Heart left ventricle (tissue), 16 donors: ENCODE measurements at places on chromosomes 6 and 20.

DNA sequence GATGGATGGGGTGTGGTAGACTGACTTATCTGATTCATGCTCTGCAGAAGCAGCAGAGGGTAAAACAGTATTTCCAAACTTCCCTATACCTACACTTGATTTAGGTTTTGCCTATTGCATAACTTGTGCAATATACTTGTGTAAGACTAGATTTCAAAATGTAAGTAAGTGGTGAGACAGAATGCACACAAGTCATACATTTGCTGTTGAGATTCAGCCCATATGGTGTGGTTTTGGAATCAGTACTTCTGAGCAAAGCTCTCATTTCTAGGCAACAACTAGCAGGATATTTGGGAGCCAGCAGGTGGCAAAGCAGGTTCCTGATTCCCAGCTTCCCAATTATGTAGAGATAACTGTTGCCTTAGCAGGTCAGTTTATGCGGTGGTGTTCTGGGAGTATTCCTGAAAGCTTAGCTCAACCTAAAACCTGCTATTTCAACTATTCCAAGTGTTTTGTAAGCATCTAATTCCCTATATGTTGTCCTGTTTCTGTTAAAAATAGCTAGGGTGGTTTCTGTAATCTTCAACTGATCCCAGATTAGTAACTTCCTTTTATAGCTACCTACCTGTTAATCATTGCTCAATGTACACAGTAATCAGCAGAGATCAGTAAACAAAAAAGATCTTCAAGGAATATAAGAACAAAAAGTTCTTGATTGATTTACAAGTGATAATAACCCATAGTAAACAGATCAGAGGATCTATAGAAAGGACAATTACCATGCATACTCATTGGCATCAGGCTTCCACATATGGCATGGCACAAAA, 8.5 kb upstream of the FABP7 start:
- H3K36me3 ChIP-seq: no peaks in the 10 kb centered on the region
- no peak overlapping the region for H3K4me3 ChIP-seq
- no peaks in the 10 kb centered on the region for H3K4me1 ChIP-seq
- no peak for DNase-seq
- H3K27ac ChIP-seq: no peak overlapping the region
- H3K27me3 ChIP-seq: peaks cover 18% of the 10 kb centered on the region

DNA sequence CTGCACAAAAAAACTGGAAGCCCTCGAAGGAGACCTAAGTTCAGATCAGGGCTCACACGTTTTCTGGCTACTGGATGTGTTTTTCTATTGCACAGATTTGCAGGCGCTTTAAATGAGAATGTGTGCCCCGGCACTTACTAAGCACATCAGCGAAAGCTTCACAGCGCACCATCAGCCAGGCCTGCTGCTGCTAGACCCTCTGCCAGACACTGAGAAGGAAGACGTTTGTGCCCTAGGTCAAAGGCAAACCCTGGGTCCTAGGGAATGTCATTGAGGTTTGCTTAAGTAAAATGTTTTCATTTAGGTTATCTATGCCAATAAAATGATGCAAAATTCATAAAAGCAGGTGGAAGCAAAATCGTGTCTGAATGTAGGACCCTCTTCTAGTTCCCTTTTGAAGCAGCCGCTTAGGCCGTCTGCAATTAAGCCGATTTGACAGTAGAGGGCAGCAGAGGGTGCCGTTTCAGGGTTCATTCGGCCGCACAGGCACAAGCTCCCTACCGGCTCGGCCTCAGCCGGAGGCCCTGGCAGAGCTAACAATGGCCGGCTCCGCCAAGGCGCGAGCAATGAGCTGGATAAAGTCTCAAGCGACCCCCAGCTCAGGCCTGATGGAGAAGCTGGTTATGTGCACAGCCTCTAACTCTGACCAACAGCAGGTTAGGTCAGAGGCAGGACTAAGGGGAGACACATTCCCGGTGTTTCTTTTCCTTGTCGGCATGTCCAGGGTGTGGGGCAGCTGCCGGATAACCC, 107.2 kb upstream of the FOXA2 start:
- no peaks in the 10 kb centered on the region for H3K36me3 ChIP-seq
- H3K27ac ChIP-seq: peak overlapping the region; percentile 49
- peaks cover 14% of the 10 kb centered on the region for H3K4me1 ChIP-seq
- H3K27me3 ChIP-seq: no peaks in the 10 kb centered on the region

DNA sequence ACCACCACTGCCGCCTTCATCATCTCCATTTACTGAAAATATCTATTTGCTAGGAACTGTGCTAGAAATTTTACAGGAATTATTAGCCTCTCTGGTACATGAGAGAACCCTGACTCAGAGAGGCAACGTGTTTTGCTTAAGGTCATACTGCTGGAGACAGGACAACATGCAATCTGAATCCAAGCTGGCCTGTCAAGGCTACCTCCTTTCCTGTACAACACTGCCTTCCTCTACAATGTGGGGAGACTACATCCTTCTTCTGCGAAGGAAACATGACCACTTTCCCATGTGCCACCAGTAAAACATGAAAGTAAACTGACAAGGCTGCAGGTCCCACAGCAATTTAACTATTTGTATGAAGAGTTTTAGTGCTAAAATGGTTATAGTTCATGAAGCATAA, 200.9 kb downstream of the BACH2 start:
- H3K4me1 ChIP-seq: peaks cover 29% of the 10 kb centered on the region
- no peaks in the 10 kb centered on the region for H3K36me3 ChIP-seq
- DNase-seq: no peak
- no peak overlapping the region for H3K4me3 ChIP-seq
- no peak overlapping the region for H3K27ac ChIP-seq

GRCh38 chr6:30102414-30102969, 10.4 kb downstream of the TRIM31 start:
- H3K27me3 ChIP-seq: peaks cover 49% of the 10 kb centered on the region
- no peaks in the 10 kb centered on the region for H3K36me3 ChIP-seq
- peak overlapping the region; percentile 51 for H3K4me3 ChIP-seq
- no peak for DNase-seq
- H3K4me1 ChIP-seq: peaks cover 38% of the 10 kb centered on the region
- H3K27ac ChIP-seq: peak overlapping the region; percentile 81

DNA sequence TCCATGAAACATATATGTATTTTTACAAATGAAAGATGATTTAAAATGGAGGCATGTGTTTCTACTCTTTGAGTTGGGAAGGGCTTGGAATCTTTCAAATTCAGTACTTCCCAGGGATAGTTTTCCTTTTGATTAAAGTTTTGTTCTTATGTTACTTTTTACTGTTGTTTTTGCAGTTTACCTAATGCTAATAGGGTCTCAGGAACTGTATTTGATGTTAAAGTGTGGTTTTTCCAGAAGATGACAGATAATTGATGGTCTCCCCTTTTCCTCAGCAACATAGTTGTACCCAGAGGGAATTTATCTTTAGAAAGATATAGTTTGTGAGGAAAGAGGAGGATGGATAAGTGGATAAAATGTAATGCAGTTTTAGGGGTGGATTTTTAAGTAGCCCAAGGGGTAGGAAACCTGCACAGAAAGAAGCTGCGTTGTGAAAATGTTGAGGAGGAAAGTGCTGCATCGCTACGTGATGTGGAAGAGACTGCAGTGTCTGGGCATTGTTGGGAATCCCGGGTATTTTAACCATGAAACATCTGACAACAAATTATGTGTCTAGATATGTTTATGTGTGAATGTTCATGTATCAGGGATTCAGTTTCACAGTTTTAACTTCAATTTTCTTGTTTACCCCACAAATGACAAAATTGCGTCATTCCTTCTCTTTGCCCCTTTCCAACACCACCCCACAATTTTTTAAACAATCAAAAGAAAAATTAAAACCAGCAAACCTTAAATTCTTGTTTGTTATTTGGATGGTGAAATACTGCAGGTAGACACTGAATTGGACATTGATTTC, 42.3 kb downstream of the GNAS start:
- H3K4me1 ChIP-seq: peaks cover 77% of the 10 kb centered on the region
- no peak overlapping the region for H3K4me3 ChIP-seq
- DNase-seq: no peak
- H3K36me3 ChIP-seq: no peaks in the 10 kb centered on the region

GRCh38 chr6:24673625-24674024, 6.7 kb downstream of the ACOT13 start:
- no peaks in the 10 kb centered on the region for H3K27me3 ChIP-seq
- no peaks in the 10 kb centered on the region for H3K36me3 ChIP-seq
- DNase-seq: no peak
- H3K4me3 ChIP-seq: no peak overlapping the region

GRCh38 chr20:51284176-51284575, 258.3 kb downstream of the NFATC2 start:
- no peaks in the 10 kb centered on the region for H3K36me3 ChIP-seq
- H3K4me1 ChIP-seq: no peaks in the 10 kb centered on the region
- no peaks in the 10 kb centered on the region for H3K27me3 ChIP-seq
- no peak for DNase-seq
- no peak overlapping the region for H3K4me3 ChIP-seq

DNA sequence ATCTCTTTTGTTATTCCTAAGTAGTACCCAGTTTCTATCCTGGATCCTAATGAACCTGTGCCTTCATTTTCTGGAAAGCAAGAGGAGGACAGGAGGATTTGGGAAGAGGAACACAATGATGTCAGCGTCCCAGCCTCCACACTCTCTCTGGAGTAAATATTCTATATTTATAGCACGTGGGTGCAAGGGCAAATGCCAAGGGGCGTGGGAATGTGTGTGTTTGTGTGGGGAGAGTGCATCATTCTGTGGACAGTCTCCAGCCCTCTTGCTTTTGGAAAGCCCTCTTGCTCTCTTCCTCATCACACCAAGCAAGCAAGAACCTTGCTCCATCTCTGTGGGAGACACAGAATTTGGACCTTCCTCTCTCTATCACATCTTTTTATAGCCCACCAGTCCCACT, 103.2 kb upstream of the EMILIN3 start:
- H3K27ac ChIP-seq: peak overlapping the region; percentile 88
- peak; percentile 67 for DNase-seq
- peaks cover 8% of the 10 kb centered on the region for H3K4me1 ChIP-seq
- H3K27me3 ChIP-seq: no peaks in the 10 kb centered on the region
- H3K4me3 ChIP-seq: no peak overlapping the region

GRCh38 chr6:39061182-39061581, 12.6 kb downstream of the GLP1R start:
- H3K27me3 ChIP-seq: peaks cover 4% of the 10 kb centered on the region
- H3K36me3 ChIP-seq: no peaks in the 10 kb centered on the region
- no peak overlapping the region for H3K4me3 ChIP-seq
- H3K4me1 ChIP-seq: no peaks in the 10 kb centered on the region
- DNase-seq: no peak

GRCh38 chr6:14108571-14109410, 8.8 kb upstream of the CD83 start:
- no peak overlapping the region for H3K4me3 ChIP-seq
- no peaks in the 10 kb centered on the region for H3K36me3 ChIP-seq
- no peaks in the 10 kb centered on the region for H3K4me1 ChIP-seq
- no peak overlapping the region for H3K27ac ChIP-seq
- H3K27me3 ChIP-seq: no peaks in the 10 kb centered on the region
- DNase-seq: no peak

DNA sequence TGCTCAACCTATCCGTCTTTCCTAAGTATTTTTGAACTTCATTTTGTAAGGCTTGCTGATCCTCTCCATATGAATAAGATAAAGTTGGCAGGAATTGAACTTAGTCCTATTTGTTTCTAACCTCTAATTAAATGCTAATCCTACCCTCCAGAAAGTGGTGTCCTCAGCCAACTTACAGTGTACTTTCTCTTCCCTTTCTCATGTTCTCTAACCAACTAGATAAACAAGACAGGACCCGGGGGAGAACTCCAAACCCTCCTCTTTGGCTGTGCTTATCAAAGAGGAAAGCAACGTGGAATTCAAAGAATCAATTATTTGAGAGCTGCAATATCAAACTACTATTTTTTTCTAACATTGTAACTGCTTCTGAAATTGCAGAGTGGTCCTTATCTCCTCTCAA, 56.5 kb upstream of the NRSN1 start:
- no peaks in the 10 kb centered on the region for H3K4me1 ChIP-seq
- H3K27ac ChIP-seq: no peak overlapping the region
- no peak overlapping the region for H3K4me3 ChIP-seq
- no peak for DNase-seq
- no peaks in the 10 kb centered on the region for H3K36me3 ChIP-seq

GRCh38 chr6:142058551-142059290, 74.0 kb upstream of the GJE1 start:
- H3K27ac ChIP-seq: no peak overlapping the region
- no peaks in the 10 kb centered on the region for H3K36me3 ChIP-seq
- DNase-seq: no peak
- H3K27me3 ChIP-seq: no peaks in the 10 kb centered on the region

DNA sequence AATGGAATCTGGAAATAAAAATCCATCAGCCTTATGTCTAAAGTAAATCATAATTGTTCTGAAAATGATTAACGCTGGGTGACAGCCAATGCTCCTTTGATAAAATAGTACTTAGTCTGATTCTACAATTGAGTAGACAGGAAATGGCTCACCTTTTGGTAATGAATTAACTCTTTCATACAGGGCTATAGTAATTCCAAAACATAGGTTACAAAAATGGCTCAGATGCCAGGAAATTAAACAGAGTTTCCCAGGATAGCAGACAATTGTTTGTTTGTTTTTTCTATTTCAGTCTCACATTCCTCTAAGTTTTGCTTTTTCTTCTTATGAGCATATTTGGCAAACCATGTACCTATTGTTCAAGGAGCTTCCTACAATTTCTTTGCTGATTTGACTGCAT, 257.2 kb upstream of the EPHA7 start:
- no peaks in the 10 kb centered on the region for H3K36me3 ChIP-seq
- H3K4me1 ChIP-seq: no peaks in the 10 kb centered on the region
- H3K4me3 ChIP-seq: no peak overlapping the region
- H3K27me3 ChIP-seq: no peaks in the 10 kb centered on the region
- no peak for DNase-seq

DNA sequence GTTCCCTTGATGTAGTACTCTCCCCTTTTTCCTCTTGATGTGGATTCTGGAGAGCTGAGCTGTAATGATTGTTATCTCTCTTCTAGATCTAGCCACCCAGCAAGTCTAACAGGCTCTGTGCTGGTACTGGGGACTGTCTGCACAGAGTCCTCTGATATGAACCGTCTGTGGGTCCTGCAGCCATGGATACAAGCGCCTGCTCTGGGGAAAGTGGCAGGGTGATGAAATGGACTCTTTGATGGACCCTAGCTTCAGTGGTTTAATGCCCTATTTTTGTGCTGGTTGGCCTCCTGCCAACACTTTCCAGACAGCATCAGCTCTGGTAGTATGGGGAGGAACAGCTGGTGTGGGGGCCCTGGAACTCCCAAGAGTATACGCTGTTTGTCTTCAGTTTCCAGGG, 216.3 kb downstream of the ADGRG6 start:
- no peak overlapping the region for H3K4me3 ChIP-seq
- H3K27ac ChIP-seq: no peak overlapping the region
- H3K36me3 ChIP-seq: no peaks in the 10 kb centered on the region

DNA sequence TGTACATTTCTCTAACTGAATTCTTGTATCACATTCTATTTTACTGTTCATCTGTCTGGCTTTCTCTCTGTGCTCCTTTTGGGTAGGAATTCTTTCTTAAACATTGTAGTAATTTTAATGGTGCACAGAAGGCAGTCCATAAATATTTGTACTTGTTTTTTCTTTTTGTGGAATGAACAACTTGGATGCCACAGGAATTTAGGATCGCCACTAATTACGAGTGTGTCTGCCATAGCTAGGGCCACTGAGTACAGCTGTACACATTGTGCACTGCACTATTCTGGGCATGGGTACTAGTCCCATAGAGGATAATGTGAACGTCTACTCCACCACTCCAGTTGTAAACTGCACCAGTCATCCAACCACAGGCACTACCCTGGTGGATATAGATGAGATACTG, 39.3 kb upstream of the TMEM200A start:
- H3K27me3 ChIP-seq: no peaks in the 10 kb centered on the region
- H3K4me1 ChIP-seq: no peaks in the 10 kb centered on the region
- no peaks in the 10 kb centered on the region for H3K36me3 ChIP-seq
- H3K4me3 ChIP-seq: no peak overlapping the region
- no peak overlapping the region for H3K27ac ChIP-seq

GRCh38 chr6:5871296-5871695, 135.4 kb downstream of the NRN1 start:
- no peak overlapping the region for H3K4me3 ChIP-seq
- DNase-seq: no peak
- no peak overlapping the region for H3K27ac ChIP-seq
- peaks cover 10% of the 10 kb centered on the region for H3K4me1 ChIP-seq
- no peaks in the 10 kb centered on the region for H3K36me3 ChIP-seq
